Germinal center (tissue), 1 donor: ENCODE measurements at places on chromosomes 3 and 15.
A peak's percentile ranks its signal among the peaks of the same experiment; 100 is the strongest.

GRCh38 chr3:194333212-194333980 is 17.7 kb downstream of the CPN2 start:
- peak; percentile 77 for DNase-seq

DNA sequence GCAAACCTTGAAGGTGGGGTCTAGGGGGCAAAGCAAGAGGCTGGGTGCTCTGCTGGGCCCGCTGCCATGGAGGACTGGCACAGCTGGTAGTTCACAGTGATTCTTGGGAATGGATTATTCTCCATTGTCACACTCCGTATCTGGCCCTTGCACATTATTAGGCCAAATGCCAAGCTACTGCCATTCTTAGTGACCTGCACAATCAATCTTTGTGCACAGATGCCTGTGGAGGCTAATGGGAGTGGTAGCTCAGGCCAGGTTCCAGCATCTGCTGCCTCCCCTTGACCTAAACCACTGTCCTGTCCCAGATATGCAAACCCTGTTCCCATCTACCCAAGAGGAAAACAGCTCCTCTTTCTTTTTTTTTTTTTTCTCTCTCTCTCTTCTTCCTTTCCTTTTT is 67.5 kb downstream of the TIPARP start:
- DNase-seq = no peak

DNA sequence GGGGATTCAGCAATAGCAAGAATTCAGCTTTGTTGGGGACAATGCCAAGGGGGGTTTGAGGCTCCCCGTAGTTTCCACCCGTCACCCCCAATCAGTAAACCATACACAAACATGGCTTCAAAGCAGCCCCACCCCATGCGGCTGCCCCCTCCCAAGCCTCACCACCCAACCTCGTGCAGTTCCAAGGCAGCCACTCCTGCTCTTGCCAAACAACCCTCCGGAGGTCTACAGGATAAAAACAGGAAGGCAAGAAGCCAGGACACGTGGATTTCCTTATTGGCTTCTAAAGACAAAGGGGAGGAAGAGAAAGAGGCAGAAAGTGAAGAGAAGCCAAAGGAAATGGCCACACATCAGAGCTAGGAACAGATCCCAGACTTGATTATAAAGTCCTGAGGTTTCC is 121.1 kb downstream of the SHQ1 start:
- no peak for DNase-seq

GRCh38 chr3:120853416-120853815 is 54.6 kb upstream of the STXBP5L start:
- no peak for DNase-seq

DNA sequence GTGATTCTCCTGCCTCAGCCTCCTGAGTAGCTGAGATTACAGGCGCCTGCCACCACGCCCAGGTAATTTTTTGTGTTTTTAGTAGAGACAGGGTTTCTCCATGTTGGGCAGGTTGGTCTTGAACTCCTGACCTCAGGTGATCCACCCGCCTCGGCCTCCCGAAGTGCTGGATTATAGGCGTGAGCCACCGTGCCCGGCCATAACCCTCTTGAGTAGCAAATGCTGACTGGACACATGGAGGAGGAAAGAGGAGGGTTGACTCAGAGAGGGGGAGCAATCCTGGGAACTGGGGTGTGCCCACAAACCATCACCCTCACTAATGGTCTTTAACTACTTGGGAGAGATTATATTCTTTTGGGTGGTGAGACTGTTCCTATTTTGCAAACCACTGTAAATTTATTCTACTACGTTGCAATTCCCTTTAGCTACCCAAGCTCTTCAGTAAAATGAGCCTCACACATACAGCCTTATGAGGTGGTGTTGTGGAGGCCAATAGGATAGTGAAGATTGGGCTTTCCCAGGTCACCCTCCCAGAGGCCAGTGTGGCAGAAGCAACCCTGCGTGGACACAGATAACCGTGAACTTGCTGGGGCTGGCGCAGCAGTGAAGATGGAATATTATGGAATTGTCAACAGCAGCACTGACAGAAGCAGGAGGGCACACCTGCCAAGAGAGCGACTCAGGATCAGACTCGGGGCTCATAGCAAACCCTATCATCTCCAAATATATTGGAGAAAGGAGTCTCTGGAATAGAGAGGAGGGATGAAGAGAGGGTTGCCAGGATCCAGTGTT is 37.4 kb downstream of the TLNRD1 start:
- no peak for DNase-seq

DNA sequence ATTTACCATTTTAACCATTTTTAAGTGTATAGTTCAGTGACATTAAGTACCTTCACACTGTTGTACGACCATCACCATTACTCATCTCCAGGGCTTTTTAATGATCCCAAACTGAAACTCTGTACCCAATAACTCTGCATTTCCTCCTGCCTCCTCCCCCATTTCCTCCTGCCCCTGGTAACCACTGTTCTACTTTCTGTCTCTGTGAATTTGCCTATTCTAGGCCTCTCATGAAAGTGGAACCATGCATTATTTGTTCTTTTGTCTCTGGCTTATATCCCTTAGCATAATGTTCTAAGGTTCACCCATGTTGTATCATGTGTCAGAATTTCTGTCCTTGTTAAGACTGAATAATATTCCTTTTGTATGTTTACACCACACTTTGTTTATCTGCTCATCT is 154.2 kb downstream of the MECOM start:
- DNase-seq = no peak

DNA sequence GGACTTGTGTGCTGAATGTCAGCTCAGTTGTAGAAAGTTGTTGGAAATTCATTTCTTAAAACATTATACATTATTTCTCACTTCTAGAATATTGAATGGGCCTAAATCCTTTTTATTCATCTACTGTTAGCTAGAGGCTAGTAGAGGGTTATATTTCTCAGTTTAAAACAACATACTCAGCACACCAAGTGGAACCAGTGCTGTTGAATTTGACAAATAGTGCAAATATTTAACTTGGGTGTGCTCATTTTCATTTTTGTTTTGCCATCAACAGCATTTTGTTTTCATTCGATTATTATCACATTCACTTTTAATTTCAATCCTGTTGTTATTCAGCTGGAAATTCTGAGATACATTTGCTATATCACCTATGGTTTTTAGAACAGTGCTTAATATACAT is 269.4 kb upstream of the PEX5L start:
- no peak for DNase-seq

DNA sequence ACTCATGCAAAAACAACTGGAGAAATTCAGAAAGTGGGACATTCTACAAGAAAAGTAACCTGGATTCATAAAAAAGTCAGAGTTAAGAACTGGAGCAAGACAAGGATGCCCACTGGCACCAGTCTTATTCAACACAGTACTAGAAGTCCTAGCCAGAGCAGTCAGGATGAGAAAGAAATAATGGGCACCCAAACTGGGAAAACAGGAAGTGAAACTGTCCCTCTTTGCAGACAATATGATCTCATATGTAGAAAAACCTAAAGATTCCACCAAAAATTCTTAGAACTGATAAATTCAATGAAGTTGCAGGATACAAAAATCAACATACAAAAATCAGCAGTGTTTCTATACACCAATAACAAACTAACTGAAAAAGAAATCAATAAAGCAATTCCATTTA is 37.4 kb downstream of the TXNRD3 start:
- DNase-seq = no peak

- no peak for DNase-seq
Measured at GRCh38 chr15:33451385-33451784, 140.6 kb downstream of the RYR3 start.

- no peak for DNase-seq
Measured at GRCh38 chr15:60541481-60542299, 62.7 kb upstream of the ICE2 start.

GRCh38 chr3:49801160-49801559 is 1.5 kb upstream of the CDHR4 start:
- DNase-seq = no peak

DNA sequence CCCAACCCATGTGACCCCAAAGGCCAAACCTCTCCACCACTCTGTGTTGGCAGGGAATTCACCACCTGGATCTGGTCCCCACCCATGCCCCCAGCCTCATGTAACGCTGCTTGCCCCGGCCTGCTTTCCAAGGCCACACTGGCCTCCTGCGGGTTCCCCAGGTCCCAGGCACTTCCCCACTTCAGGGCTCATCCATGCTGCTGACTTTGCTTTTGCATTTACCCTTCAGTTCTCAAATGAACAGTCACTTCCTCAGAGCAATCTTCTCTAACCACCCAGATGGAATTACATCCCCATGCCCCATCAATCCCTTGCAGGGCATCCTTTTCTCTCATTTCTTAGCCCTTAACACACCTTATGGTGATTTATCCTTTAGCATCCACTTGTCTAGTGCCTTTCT is 9.2 kb downstream of the DAPK2 start:
- DNase-seq = no peak

- DNase-seq = no peak
Measured at GRCh38 chr15:71599418-71600151, 210.8 kb upstream of the NR2E3 start.

DNA sequence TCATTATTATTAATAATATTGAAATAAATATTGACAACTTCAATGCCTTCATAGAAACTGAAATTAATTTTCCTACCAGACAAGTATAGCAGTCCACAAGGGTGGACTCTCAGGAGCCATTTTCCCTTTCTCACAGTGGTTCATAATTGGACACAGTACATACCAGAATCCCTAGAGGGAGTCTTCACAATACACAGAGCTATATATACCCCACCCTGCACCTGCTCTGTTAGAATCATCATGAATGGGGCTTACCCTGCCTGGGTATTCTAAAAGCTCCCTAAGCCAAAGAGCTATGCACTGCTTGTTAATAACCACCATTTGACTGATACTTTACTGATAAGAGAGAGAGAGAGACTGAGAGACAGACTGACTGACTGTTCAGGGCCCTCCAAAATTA is 134.9 kb downstream of the FEZF2 start:
- DNase-seq = peak; percentile 9
